ENCODE measurements at places on chromosomes 2 and 18.

- DNase-seq: no peak
Observed at GRCh38 chr18:354003-354402, 86.2 kb upstream of the THOC1 start.

- no peak for DNase-seq
Observed at GRCh38 chr2:160352500-160352899, 141.1 kb downstream of the RBMS1 start.

- DNase-seq: no peak
Observed at GRCh38 chr2:219510512-219511135, 3.7 kb upstream of the ASIC4 start.

DNA sequence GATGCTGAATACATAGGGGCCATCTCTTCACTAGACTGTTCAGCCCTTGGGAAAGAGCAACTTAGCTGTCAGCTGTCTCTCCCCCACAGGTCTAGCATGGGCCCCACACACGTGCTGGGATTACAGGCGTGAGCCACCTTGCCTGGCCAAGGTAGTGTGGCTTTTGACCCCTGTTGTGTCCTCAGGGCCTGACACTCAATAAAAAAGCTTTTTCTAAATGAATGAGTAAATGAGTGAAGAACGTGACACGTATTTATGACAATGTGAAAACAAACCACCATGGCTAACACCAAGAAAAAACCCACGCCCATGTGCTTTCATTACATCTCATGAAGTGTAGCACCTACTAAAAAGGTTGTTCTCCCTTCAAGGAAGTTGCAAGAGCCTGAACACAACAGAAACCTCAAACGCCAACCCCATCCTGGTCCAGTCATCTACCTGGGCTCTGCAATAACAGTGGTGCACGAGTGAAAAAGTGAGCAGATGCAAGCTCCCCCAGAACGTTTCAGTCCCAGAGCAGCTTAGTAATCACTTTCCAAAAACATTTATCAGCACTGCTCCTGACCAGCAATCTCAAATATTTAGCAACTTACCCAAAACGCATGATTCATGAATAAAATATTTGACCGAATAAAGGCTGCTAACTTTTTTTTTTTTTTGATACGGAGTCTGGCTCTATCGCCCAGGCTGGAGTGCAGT lies 3.4 kb downstream of the WDFY1 start:
- peak; percentile 68 for DNase-seq

DNA sequence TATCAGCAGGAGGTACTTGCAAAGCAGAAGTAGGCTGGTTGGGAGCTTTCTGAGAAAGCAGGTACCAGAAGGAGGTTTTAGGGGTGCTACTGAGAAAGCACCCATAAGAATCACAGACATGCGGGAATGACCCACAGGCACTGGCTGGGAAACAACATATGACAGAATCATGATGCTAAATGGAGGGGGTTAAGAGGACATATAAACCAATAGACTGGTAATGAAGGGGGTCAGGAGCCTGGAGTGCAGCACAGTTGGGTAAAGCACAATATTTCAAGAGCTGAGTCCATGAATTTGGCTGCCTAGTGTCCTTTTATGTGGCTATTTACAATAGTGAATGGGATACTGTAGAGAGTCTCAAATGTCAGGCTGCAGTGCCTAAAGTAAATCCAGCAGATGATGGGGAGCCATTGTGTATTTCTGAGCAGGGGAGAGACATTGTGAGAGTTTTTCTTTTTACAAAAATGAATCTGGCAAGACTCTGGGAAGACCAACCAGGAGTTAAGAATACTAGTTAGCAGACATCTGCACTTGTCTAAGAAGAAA lies 27.6 kb upstream of the GMCL1 start:
- no peak for DNase-seq

- no peak for DNase-seq
Observed at GRCh38 chr2:46697830-46698323, 217.7 kb downstream of the MCFD2 start.

GRCh38 chr2:49569176-49569575 lies 414.9 kb upstream of the FSHR start:
- DNase-seq: no peak

GRCh38 chr2:212727751-212728150 lies 189.1 kb upstream of the ERBB4 start:
- peak; percentile 7 for DNase-seq
